Spleen (tissue), 13 donors: ENCODE measurements at places on chromosomes 12 and 14.
A peak's percentile ranks its signal among the peaks of the same experiment; 100 is the strongest.

- no peak for DNase-seq
These were observed 99.6 kb downstream of the SLC38A6 start for GRCh38 chr14:61080591-61081010.

DNA sequence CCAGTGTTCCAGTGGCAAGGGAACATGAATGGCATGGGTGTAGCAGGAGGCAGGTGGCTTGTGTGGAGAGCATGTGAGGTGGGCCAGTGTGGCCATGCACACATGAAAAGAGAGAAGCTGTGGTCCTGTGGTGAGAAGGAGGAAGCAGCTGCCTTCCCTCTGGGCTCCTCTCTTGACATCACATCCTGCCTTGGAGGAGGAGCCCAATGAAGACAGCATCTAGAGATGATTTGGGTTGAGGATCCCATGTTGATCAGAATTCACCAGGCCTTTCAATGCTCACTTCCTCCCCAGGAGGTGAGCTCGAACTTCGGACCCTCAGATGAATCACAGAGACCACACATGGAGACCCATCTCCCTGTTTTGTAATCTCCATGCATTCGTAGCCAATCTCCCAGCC, 82.6 kb downstream of the LRRC74A start:
- peak; percentile 86 for DNase-seq

DNA sequence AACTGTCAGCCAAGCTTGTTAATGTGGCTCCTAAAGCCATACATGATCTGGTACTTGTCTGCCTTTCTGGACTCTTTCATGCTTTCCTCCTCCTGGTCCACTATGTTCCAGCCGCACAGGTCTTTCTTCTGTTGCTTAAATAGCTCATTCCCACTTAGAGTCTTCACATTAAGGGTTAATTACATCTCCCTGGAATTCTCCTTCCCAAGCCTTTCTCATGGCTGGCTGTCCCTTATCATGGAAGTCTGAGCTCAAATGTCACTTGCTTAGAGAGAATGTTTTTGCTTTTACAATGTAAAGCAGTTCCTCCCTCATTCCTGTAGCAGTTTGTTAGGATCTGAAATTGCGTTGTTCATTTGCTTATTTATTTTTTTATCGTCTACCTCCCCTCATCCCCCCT, 199.6 kb downstream of the TRHDE start:
- no peak for DNase-seq

- no peak for DNase-seq
These were observed 23.8 kb downstream of the GRIN2B start for GRCh38 chr12:13957576-13957975.

DNA sequence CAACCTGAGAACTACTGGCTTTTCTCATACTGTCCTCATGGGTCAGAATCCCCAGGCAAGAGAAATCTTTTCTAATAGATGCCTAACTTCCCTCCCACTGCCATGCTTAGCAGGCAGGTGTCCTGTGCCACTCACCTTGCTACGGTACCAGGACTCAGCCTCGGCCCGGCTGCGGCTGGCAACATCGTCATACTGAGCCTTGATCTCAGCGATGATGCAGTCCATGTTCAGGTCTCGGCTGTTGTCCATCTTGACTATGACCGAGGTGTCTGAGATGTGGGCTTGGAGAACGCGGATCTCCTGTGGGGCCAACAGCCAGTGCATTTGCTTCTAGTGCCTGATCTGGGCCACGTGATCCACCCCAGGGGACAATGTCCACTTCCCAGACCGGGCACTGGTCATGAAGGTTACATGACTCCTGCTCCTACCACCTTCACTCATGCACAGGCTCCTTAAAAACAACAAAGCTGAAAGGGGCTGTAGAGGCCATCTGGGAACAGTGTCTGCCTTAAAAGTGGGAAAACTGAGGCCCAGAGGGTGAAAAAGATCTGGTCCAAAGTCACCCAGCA, 4.1 kb downstream of the KRT85 start:
- DNase-seq: peak; percentile 51

DNA sequence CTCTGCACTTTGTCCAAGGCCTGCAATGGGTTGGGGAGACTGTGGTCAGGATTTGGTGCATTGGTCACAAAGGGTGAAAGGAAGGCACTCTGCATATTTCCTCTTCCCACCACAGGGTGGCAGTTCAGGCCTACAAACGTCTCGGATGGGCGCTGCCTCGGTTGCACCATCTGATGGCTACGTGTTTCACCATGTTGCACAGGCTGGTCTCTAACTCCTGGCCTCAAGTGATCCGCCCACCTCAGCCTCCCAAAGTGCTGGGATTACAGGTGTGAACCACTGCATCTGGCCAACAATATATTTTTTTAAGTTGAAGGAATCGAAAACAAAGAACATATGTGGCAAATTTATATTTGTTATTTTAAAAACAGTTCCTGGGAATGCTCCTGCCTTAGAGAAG, 35.1 kb downstream of the TMBIM6 start:
- DNase-seq: peak; percentile 83

- DNase-seq: peak; percentile 92
These were observed 118.5 kb downstream of the TTC7B start for GRCh38 chr14:90697577-90698206.

DNA sequence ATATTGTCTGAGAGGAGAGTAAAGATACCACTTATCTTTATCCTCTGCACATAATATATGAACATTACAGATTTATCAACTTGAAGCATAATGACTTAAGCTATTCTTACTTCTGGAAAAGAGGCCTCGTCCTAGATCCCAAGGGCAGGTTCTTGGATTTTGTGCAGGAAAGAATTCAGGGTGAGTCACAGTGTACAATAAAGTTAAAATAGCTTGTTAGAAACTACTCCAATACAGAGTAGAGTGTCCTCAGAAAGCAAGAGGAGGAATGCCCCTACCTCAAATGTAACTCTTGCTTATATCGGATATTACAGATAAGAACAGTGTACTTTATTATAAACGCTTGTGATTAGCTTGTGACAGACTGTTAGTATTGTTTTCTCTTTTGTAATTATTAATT, 41.9 kb upstream of the ABCC9 start:
- no peak for DNase-seq

GRCh38 chr14:68677476-68677875, 115.4 kb downstream of the ZFP36L1 start:
- no peak for DNase-seq

DNA sequence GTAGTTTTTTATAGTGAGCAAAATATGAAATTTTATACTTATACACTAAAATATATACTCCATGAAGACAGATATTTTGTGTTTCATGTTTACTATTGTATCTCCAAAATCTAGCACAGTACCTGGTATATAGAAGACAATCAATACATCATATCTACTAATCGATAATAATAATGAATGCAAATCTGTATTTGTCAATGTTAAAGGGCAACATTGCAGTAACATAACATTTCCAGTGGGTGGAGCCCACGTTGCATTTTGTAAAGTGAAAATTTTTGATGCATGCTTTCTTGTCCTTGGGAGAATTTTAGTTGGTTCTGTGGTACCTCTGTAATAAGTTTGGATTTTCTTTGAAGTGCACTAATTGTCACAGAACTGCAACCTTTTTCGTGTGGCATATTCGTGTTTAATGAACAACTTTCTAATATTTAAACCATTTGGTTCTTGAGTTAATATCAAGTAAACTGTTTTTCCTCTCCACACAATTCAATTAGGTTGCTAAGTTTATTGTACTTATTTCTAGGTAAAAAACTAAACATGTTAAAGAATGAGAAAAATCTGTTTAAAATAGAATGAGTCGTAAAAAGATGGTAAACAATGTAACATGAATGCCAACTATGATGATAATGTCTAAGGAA, 47.4 kb downstream of the AVPR1A start:
- no peak for DNase-seq

DNA sequence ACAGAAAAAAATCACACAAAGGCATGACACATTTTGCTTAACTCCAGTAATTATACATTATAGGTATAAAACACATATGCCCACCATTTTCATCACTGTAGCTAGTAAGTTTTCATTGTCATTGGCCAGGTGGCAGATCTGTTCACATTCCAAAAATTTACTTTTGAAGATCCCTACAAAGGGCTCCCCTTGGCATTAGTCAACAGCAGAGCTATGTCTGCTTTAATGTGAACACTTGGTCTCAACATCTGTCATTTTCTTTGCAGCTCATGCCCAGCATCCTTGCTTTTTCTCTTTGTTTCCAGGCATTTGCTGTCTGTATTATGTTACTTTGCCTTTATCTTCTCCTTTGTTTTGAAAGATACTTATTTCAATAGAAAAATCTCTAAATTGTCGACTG, 519.1 kb upstream of the FOXG1 start:
- DNase-seq: no peak

DNA sequence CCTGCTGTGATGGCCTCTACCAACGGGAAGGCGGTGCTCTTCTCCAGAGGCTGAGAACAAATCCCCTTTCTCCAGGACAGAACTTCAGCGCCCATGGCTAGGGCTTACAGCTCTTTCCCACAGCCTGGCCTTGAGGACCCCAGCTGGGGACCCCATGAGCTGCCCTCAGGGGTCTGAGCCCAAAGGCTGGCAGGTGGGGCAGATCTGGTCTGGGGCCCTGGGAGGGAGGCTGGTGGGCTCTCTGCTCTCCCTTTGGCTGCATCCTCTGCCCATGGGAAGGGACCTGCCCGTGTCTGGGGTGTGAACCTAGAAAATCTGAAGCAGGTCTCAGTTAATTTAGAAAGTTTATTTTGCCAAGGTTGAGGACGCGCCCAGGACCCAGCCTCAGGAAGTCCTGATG, 322.1 kb downstream of the ADGRD1 start:
- peak; percentile 38 for DNase-seq

DNA sequence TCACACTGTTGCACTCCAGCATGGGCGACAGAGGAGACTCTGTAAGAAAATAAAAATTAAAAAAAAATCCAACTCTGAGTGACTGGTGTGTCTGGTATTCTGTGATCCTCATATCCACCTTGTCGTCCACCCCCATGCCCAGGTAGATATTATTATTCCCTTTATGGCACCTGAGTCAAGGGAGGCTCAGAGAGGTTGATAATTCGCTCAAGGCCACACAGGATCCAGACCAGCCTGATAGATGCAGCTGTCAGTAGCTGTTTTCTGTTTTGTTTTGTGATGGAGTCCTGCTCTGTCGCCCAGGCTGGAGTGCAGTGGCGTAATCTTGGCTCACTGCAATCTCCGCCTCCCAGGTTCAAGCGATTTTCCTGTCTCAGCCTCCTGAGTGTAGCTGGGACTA, 14.8 kb upstream of the FAM222A start:
- no peak for DNase-seq
